ENCODE measurements at places on chromosomes 3 and 15. TPM values are rescaled to one million over a fixed set of nuclear protein-coding genes. Genes with fewer than 3 reads are reported as not detected.

Gene HRG
- total RNA-seq: 0.04 TPM

Gene CPA3
- total RNA-seq: 3.1 TPM

Gene FRMD5
- 0.22 TPM for total RNA-seq

Gene P2RY12
- total RNA-seq: 1.1 TPM

Gene SAMMSON
- total RNA-seq: 0.04 TPM

Gene CHRNA7
- total RNA-seq: 0.84 TPM

Gene GPR176
- 6.8 TPM for total RNA-seq

Gene NR2F2
- total RNA-seq: 11.3 TPM

GRCh38 chr3:8325306-8325705 is 176.3 kb upstream of the LMCD1 start:
- no peak overlapping the region for H3K4me3 ChIP-seq
- H3K36me3 ChIP-seq: no peaks in the 10 kb centered on the region
- no peak overlapping the region for H3K27ac ChIP-seq
- no peaks in the 10 kb centered on the region for H3K4me1 ChIP-seq
- DNase-seq: peak; percentile 40

- H3K27ac ChIP-seq: no peak overlapping the region
- peaks cover 5% of the 10 kb centered on the region for H3K27me3 ChIP-seq
- no peak for DNase-seq
- peaks cover 15% of the 10 kb centered on the region for H3K4me1 ChIP-seq
Observed at GRCh38 chr15:91864664-91865063, 11.2 kb downstream of the SLCO3A1 start.

DNA sequence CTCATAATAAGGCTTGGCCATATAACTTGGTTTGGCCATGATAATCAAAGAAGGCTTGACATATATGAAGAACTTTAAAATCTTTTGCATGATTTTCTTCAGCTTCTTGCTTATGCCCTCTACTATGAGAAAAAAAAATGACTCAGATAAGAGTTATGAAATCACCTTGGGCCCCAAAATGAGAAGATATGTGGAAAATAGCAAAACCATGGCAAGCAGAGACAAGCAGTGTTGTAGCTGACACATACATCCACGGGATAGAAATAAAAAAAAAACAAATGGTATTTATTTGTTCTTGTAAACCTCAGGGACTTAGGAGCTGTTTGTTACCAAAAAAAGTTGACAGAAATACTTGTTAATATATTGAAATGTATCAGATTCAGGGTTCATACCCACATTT is 614.8 kb upstream of the BCHE start:
- no peaks in the 10 kb centered on the region for H3K36me3 ChIP-seq
- DNase-seq: no peak
- no peaks in the 10 kb centered on the region for H3K27me3 ChIP-seq
- no peak overlapping the region for H3K27ac ChIP-seq

GRCh38 chr3:65886391-65886790 is 152.3 kb downstream of the MAGI1 start:
- DNase-seq: no peak
- H3K4me3 ChIP-seq: no peak overlapping the region
- H3K36me3 ChIP-seq: no peaks in the 10 kb centered on the region
- no peaks in the 10 kb centered on the region for H3K4me1 ChIP-seq
- no peak overlapping the region for H3K27ac ChIP-seq
- no peaks in the 10 kb centered on the region for H3K27me3 ChIP-seq

DNA sequence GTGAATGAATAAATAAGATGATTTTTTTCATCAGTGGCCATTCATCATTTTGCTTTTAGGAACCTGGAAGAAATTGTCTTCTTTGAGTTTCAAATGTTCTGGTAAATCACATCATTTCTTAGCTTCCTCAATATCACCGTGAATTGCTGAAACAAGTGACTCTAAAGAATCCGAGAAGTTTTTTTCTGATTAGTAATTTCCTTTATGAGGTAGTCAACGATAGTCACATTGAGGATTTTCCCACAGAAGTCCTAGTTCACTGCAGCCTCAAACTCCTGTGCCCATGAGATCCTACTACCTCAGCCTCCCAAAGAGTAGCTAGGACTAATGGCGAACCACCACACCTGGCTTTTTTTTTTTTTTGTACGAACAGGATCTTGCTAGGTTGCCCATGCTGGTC is 3.6 kb upstream of the TMPRSS7 start:
- no peak for DNase-seq
- H3K27ac ChIP-seq: no peak overlapping the region
- H3K27me3 ChIP-seq: no peaks in the 10 kb centered on the region

- H3K4me1 ChIP-seq: peaks cover 19% of the 10 kb centered on the region
- peak; percentile 59 for DNase-seq
- H3K4me3 ChIP-seq: peak overlapping the region; percentile 81
- H3K36me3 ChIP-seq: no peaks in the 10 kb centered on the region
- H3K27ac ChIP-seq: peak overlapping the region; percentile 84
Observed at GRCh38 chr3:66499881-66500575, 794 bp downstream of the LRIG1 start.

DNA sequence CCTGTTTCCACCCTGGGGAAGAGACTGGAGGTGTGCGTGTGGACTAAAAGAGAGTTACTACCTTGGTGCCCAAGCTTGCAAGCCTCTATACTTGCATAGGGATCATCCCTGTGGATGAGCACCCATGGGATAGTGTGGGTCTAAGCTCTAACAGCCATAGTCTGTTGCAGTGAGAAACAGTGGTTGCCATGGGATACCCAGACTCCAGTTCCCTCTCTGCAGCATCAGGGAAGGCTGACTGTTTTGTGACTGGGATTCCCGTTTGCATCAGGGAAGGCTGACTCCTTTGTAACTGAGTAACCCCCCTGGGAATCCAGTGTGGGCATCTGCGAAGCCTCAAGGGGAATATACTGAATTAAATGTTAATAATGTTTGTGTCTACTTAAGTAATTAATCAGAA is 196.1 kb downstream of the ZNF621 start:
- H3K4me1 ChIP-seq: no peaks in the 10 kb centered on the region
- H3K27ac ChIP-seq: no peak overlapping the region
- DNase-seq: peak; percentile 30
- H3K36me3 ChIP-seq: no peaks in the 10 kb centered on the region

- no peaks in the 10 kb centered on the region for H3K36me3 ChIP-seq
- no peak overlapping the region for H3K27ac ChIP-seq
- DNase-seq: no peak
- H3K27me3 ChIP-seq: no peaks in the 10 kb centered on the region
- peaks cover 5% of the 10 kb centered on the region for H3K4me1 ChIP-seq
- H3K4me3 ChIP-seq: no peak overlapping the region
Observed at GRCh38 chr3:150931745-150932144, 26.5 kb upstream of the MINDY4B start.

GRCh38 chr3:56052188-56052587 is 416.1 kb downstream of the ERC2 start:
- H3K36me3 ChIP-seq: no peaks in the 10 kb centered on the region
- peak overlapping the region; percentile 62 for H3K27ac ChIP-seq
- no peak overlapping the region for H3K4me3 ChIP-seq
- H3K4me1 ChIP-seq: peaks cover 8% of the 10 kb centered on the region
- no peaks in the 10 kb centered on the region for H3K27me3 ChIP-seq

DNA sequence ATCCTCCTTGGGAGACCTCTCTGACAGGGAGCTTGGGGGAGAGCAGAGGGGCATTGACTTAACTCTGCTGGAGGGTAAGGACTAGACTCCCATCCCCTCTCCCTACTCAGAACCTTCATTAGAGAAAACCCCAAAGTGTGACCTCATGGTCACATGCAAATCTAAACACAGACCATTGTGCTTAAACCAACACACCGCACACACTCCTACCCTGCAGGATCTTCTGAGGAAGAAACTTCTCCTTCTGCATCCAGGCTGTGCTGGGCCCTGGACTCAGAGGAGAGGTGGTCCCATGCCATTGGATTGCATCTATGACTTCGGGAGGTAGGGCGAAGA is 805 bp upstream of the PARP16 start:
- H3K4me3 ChIP-seq: peak overlapping the region; percentile 51
- H3K27ac ChIP-seq: peak overlapping the region; percentile 91
- no peak for DNase-seq
- peaks cover 18% of the 10 kb centered on the region for H3K4me1 ChIP-seq

DNA sequence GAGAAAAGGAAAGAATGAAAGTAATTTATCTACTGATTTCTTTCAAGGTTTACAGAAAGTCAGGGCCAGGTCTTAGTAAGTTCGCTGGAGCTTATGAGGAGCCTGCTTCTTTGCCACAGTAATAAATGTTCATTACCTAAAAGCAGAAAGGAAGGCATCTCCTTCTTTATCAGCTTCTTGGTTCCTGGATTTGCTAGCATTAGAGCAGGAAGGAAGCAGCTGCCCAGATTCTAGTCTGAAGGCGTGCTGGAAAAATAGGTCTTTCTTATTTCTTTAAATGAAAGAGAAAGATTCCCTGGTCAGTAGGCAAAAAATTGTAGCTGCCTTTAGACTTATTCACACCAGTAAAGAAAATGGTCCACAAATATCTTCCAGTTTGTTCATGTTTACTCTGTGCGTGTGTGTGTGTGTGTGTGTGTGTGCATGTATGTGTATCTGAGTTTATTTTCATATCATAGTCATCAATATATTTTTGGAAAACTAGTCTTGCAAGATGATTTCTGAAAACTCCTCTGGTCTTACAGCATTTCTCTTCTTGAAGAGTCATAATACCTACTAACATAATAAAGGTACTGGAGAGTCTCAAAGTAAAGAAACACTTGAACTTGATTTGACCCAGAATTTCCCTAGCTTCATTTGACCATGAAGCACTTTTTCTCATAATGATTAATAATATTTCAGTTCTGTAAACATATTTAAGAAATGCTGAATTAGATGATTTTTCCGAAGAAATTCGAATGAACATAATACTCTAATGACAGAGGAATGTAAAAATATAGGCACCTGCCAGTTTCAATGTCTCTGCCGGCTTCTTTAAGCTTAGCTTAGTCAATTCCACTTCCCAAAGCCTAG is 255.3 kb upstream of the ZPLD1 start:
- H3K36me3 ChIP-seq: no peaks in the 10 kb centered on the region
- peak overlapping the region; percentile 71 for H3K27ac ChIP-seq

GRCh38 chr15:71841563-71841962 is 31.2 kb downstream of the NR2E3 start:
- no peak overlapping the region for H3K27ac ChIP-seq
- peaks cover 14% of the 10 kb centered on the region for H3K36me3 ChIP-seq
- no peak overlapping the region for H3K4me3 ChIP-seq
- H3K27me3 ChIP-seq: no peaks in the 10 kb centered on the region

DNA sequence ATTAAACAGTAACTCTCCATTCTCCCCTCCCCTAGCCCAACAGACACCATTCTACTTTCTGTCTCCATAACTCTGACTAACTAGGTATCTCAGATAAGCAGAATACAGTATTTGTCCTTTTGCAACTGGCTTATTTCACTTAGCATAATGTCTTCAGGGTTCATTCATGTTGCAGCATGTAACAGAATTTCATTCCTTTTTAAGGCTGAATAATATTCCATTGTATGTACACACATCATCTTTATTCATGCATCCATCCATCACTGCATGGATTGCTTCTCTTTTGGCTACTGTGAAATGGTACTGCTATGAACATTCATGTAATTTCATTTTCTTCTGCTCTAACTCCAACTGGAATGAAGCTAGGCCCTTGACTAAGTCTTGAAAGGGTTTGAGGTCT is 2.0 kb upstream of the PTPN23 start:
- H3K27ac ChIP-seq: no peak overlapping the region
- H3K36me3 ChIP-seq: no peaks in the 10 kb centered on the region
- H3K27me3 ChIP-seq: no peaks in the 10 kb centered on the region
- H3K4me3 ChIP-seq: no peak overlapping the region

DNA sequence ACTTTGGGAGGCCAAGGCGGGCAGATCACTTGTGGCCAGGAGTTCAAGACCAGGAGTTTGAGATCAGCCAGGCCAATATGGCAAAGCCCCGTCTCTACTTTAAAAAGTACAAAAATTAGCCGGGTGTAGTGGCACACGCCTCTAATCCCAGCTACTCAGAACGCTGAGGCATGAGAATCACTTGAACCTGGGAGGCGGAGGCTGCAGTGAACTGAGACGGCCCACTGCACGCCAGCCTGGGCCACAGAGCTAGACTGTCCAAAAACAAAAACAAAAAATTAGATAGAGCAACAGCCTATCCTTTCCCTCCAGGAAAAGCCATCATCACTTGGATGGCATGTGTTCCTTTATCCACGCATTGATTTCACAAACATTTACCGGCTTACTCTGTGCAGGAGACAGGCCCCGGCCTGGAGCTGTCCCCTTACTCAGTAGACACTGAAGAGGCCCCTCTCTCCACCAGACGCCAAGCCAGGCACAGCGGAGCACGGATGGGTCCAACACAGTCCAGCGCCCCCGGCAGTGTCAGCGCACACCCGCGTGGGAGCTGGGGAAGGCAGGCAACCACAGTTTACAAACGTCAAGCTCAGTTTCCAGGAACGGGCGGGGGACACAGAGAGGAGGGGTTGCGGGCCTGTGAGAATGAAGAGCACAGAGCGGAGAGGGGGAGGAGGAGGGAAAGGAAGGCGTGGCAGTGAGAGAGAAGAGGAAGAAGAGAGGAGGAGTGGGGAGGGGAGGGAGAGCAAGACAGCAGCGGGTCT is 3.1 kb downstream of the GP5 start:
- no peaks in the 10 kb centered on the region for H3K36me3 ChIP-seq
- H3K4me1 ChIP-seq: peaks cover 22% of the 10 kb centered on the region
- H3K4me3 ChIP-seq: peak overlapping the region; percentile 10
- peaks cover 42% of the 10 kb centered on the region for H3K27me3 ChIP-seq
- H3K27ac ChIP-seq: no peak overlapping the region

GRCh38 chr3:189276444-189277219 is 104.9 kb downstream of the TPRG1 start:
- no peak overlapping the region for H3K4me3 ChIP-seq
- H3K27me3 ChIP-seq: no peaks in the 10 kb centered on the region
- H3K27ac ChIP-seq: no peak overlapping the region

Data from muscle of leg (tissue), 16 donors.